Esophagus squamous epithelium (tissue), 5 donors: ENCODE measurements at places on chromosomes 16 and 17.

GRCh38 chr16:4976611-4977145, 18.5 kb downstream of the SEC14L5 start:
- no peak for DNase-seq

GRCh38 chr17:48442819-48443218, 12.8 kb upstream of the SKAP1 start:
- DNase-seq = no peak

DNA sequence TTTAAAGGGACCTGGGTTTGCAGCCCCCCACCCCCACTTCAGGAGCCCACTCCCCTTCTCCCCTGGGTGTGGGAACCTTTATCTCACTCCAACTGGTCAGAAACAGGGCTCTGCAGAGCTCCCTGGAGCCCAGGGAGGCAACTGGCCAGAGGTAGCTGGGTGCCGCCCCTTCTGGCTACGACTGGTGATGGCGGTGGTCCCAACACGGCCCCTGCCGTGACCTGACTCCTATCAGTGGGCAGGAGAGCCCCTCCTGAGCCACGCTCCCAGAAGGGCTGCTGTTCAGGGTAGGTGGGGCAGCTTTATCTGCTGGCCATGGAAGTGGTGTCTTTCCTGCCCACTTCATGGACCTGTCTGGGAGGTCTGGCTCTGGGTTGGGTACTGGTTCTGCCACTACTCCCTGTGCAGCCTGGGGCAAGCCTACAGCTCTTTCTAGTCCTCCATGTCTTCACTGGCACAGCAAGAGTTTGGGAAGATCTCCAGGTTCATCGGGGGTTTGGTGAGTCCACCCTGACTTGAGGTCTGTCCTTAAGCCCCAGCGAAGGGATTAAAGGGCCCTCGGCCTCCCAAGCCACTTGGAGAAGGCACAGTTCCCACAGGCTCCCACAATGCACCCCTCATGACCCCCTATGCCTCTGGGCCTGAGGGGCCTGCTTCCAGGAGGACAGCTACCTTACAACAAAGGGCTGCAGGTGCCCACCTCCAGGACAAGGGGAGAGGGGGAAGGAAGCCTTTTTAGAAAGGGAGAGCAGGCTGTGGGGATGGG, 5.5 kb upstream of the SREBF1 start:
- no peak for DNase-seq

GRCh38 chr16:55711959-55712876, 56.4 kb downstream of the SLC6A2 start:
- DNase-seq = no peak

DNA sequence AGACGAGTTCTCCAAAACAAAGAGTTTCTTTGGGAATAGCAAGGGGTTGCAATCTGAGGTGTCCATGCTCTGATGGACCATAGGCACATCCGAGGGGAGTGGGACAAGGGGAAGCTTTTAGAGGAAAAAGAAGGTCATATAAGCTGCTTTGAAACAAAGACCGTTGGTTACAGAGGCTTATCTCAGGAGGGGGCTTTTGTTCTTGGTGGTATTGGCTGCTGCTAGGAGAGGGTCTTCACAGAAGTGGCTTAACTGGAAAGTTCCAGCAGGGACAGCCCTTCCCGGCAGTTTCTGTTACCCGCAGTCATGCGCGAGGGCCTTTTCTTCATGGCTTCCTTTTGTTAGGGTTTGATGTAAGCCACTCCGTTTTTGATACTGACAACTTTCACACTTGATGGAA, 76.0 kb downstream of the RAP1GAP2 start:
- DNase-seq = no peak

DNA sequence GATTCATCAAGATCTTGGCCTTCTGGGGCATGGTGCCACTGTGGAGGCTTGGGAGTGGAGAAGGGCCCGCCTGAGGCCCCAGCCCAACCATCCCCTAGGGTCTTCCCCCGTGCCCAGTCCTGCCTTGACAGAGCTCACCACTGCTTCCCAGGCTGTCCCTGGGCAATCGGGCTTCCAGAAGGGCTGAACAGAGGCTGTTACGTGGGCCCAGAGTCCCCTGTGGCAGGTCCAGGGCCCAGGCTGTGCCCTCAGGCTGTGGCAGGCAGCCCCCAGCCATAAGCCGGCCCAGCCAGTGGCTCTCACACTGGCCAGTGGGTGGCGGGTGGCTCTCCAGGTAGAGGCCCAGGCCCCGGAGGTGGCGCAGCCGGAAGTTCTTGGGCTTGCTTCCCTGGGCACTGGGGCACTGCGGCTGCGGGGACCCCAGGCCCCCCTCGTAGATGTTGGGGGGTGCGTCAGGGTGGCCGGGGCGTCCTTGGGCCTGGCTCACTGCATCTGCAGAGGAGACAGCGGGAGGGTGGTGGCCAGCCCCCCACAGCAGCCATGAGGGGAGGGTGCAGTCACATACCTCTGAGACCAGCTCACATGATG, 809 bp downstream of the C16orf90 start:
- DNase-seq = no peak

DNA sequence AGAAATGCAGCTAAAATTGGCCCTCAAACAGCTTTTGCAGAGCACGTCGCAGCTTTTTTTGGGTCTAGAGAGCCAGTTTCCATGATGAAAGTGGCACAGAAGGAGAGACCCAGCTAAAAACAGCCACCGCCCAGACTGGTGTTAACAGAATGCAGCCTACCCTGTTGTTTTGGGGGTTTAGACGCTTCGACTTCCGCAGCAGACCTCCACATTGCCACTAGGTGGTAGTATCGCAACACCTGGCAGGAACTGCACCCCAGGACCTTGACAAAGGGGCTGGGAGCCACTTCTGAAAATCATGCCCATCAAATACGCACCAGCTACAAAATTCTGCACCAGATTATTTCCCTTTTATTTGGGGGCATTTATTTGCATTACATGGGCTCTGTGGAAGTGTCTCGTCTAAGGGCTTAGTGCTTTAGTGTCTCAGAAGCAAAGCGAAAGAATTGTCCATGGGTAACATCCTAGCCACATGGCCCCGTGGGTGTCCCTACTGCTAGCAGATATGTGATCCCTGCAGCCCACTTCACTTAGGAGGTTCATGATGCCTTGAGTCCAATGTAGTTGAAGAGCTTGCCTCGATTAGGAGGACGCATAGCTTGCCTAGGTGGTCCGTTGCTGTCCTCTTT, 167.1 kb downstream of the HAPSTR1 start:
- DNase-seq = no peak

DNA sequence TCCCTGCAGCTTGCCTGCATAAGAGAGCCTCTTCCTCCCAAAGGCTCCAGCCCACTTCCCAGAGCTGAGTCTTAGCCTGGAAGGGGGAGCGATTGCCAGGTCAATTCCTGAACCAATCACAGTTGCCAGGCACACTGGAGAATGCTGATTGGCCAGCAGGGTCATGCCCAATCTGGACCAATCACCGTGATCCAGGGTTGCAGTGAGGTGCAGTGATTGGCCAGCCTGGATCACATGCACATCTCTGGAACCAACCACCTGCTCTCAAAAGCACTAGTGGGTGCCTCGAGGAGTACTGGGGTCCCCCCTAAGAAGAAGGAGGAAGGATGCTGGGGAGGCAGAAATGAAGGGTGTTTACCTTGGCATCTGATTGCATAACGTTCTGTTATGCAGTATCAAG, 18.4 kb downstream of the NAGPA start:
- no peak for DNase-seq

DNA sequence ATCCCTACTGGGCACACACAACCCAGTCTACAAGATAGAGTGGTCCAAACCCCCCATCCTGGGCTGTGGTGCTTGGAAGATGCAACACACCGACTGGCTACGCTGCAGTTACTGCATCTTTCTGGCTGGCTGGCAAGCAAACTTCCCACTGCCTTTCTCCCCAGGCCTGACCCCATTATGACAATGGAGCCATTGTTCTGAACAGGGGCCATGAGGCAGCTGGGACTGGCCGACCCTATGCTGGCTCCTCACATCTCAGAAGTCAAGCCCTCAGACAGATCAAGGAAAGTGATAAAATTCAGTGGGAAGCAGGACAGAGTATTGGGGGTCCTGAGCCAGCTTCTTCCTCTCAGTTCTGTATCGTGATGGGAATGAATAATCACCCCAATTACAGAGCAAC, 364.1 kb upstream of the ASIC2 start:
- no peak for DNase-seq

DNA sequence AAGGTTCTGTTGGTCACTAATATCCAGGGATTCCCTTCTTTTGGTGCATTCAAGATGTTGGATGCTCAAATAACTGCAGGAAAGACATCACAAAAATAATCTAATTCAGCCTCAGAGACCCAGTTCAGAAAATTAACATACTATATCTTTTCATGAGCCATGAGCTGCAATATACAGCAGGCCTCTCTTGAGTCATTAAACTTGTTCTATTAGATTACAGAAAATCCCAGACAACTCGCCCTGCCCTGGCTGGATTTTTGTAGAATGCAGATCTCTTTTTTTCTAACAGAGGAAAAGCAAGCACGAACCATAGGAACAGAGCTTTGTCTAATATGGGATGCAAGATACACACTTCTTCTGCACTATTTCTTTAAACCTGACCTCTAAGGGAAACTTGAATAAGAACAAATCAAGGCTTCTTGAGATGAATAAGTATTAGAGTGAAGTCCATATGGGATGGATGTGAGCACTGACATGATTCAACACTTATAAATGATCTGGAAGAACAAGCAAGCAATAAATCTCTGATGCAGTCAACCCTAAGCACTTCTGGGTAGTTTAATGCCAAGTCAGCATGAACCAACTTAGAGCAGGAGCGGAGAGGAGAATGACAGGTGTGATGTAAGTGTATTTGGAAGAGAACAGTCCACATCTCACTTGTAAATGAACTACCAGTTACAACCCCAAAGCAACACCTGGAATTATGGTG, 70.7 kb upstream of the GNAO1 start:
- DNase-seq = no peak

DNA sequence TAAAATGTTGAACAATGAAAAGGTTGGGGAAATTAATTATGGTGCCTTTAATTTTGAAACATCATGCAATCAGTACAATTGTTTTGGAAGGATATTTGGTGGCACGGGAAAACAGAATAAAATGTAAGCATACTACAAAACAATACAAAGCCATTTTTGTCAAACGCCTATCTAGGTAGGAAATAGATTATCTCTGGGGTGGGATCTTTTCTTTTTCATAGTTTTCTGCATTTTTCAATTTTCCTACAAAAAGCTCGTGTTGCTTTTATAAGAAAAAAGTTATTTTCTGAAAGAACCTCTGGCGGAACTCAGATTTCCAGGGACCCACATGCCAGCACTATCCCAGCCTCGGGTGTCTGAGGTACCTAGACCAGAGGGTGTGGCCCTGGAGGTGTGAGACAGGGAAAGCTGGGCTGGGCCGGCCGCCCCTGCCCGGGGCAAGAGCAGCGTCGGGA, 961 bp upstream of the MAP3K3 start:
- no peak for DNase-seq

GRCh38 chr17:9825641-9826150, at the start of gene GLP2R:
GLP2R (plus strand) TSS chr17:9825924; CDS start chr17:9826064, 140 bp downstream.
- no peak for DNase-seq

DNA sequence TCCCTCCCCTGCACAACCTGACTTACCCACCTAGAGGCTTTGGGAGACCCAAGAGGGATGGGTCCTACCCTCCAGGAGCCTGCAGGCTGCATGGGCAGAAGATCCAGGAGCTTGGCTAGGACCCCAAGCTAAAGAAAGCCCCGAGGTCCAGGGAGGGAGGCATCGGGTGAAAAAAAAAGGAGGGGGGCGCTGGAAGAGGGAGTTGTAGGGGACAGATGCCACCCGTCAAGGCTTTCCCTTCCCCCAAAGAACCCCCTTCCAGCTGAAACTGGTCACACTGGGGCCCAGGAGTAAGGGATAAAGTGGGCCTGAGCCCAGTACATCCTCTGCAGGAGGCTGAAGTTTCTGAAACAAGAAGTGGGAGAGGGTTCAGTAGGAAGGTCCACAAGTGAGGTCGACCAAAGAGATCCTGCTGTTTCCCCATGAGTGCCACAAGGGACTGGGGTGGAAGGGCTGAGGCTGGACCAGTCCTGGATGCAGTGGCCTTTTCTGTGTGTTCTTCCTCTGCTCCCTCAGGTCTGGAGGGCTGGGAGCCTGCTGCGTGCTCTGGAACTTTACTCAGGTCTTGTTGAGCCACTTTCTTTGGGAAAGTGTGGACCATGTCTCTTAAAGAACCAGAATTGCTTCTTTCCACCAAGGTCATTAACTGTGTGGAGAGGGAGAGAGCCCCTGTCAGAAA, 14.2 kb upstream of the CBFB start:
- no peak for DNase-seq

- no peak for DNase-seq
Observed at GRCh38 chr16:6726621-6727020, 606.0 kb upstream of the RBFOX1 start.

DNA sequence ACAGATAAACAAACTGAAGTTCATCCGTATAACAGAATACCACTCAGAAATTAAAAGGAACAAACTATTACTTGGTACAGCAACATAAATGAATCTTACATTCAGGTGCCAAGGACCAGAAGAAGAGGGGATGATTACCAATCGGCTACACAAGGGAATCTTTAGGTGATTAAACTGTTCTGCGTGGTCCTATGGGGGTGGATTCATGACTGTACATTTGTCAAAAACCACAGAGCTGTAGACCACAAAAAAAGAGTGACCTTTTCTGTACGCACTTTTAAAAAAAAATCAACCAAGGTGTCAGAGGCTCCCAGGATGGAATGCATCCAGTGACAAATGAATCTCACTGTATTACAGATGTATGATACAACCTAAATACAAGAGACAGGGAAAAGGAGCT, 110.8 kb downstream of the CDYL2 start:
- no peak for DNase-seq

DNA sequence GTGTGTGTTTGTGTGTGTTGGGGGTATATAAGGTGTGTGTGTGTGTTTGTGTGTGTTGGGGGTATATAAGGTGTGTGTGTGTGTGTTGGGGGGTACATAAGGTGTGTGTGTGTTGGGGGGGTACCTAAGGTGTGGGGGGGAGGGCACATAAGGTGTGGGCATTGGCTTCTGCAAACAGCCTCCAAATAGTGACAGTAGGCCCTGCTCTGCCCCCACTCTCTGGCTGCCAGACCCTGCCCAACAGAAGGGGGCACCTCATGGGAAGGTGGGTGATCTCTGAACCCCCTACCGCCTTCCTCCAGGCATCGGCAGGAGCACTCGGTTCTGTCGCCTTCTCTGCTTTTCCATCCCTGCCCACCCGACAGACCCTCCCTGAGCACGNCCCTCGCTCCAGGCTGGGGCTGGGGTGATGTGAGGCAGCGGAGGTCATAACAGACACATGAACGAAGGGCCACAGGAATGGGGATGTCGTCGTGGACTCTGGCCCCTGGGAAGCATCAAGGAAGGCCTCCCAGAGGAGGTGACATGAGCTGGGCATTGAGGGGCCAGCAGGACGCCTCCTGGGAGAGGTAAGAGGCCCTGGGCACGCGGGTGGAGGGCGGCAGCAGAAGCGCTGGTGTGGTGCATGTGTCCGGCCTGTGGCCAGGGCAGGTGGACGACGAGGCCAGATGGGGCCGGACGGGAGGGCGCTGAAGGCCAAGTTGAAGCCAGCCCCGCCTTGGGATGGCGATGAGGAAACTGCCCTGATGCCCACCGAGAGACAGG, 136.6 kb upstream of the RPH3AL start:
- no peak for DNase-seq

DNA sequence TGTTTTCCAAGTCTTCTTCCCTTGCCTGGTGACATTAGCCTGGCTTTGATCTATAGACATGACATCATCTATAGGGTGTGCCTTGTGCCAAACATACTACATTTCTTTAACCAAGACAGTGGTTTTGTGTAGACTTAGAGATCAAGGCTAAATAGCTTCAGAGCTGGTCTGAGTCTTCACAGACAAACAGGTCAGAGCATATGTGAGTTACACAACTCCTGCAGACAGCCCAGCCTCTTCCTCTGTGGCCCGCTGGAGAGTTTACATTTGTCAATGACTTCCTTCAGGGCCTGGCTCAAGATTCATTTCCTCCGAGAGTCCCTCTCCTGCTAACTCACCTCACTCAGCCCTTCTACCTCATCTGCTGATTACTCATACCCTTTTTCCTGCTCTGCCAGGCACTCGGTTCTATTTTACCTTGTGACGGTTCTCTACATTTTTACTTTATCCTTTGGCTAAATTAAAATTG, 73.1 kb upstream of the TANC2 start:
- DNase-seq = no peak
